ENCODE measurements at places on chromosomes 3 and 15.

GRCh38 chr3:157585386-157585785 is 82.2 kb upstream of the VEPH1 start:
- DNase-seq = no peak

DNA sequence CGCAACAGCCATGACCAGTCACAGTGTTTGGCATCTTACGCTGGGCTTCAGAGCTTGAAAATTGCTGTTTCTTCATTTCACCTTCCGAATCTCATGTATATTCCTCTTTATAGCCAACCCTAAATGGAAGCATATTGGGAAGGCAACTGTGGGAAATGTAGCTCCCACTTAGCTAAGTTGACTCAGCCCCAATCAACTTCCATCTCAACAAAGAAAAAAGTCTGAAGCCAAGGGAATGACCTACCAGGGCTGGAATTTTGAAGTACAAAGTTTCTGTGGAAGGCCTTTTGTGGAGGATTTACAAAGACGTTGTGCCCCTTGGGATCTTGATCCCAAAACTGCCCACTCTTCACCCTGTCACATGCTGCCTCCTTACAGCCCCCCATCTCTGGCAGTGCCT is 85.2 kb upstream of the OXTR start:
- no peak for DNase-seq

GRCh38 chr3:150411546-150411945 is 3.4 kb downstream of the TSC22D2 start:
- no peak for DNase-seq

- no peak for DNase-seq
These were observed 171.5 kb downstream of the LRTM1 start for GRCh38 chr3:54756330-54756731.

GRCh38 chr15:99651023-99651807 is 82.0 kb downstream of the LYSMD4 start:
- no peak for DNase-seq

DNA sequence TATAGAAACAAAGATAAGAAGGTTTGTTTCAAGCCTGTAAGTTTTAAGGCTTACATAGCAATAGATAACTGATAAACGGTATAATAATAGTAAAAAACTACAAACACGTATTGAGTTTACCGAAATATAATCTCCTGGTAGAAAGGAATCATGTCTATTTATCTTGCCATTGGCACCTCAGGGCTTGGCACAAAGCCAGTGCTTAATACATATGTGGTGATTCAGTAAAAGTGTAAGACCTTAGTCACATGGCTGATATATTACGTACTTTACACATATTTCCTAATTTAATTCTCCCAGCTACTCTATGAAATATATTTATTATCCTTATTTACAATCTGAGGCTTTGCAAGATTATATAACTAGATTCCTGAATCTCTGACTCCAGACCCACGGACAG is 32.0 kb upstream of the SLCO3A1 start:
- DNase-seq = no peak

DNA sequence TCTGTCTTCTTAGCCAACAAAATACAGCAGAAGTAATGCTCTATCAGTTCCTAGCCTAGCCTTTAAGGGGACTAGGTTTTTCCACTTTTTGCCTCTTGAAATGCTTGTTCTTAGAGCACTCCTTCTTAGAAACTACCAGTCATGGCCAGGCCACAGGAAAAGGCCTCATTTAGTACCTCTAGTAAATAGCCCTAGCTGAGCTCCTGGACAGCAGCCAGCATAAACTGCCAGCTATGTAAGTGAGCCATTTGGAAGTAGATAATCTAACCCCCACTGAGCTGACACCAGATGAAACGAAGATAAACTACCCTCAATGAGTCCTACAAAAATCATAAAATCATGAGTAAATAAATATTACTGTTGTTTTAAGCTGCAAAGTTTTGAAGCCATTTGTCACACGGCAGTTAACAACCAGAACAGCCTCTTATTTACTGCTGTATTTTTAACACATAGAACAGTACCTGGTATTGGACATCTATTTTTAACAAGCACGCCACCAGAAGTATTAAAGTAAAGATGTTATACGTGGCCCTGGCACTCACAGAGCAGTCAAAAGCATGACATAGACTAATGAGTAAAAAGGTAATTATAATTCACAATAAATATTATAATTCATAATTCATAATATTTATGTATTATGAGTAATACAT is 12.0 kb downstream of the TBC1D5 start:
- no peak for DNase-seq
